Stimulated activated CD4-positive, alpha-beta T cell treated with anti-CD3 and anti-CD28 coated beads, TNF-alpha, amount 100 ng/mL, for 1 hour (primary cell): ENCODE measurements at places on chromosomes 2 and 18.

- DNase-seq = no peak
Measured at GRCh38 chr2:17821535-17822444, 5.5 kb downstream of the MSGN1 start.

- DNase-seq = no peak
Measured at GRCh38 chr18:48065601-48065995, 135.1 kb upstream of the SMAD2 start.

DNA sequence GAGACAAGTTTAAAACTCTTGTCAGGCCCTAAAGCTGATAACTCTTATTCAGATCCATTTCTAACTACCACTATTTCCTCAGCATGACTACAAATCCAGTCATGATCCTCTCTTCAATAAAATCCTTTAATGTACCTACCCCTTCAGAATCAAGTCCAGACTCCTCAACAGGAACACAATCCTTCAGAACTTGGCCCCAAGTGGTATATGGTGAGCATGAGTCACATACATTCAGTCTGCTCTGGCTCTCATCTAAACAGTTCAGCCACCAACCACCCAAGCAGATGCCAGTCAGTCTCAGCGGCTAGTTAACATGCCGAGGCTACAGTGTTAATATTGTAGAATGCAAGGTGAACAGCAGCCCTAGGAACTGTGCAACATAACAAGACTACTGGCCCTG is 9.7 kb downstream of the LMAN2L start:
- DNase-seq = no peak

- DNase-seq = no peak
Measured at GRCh38 chr2:137133225-137133624, 367.9 kb downstream of the THSD7B start.

DNA sequence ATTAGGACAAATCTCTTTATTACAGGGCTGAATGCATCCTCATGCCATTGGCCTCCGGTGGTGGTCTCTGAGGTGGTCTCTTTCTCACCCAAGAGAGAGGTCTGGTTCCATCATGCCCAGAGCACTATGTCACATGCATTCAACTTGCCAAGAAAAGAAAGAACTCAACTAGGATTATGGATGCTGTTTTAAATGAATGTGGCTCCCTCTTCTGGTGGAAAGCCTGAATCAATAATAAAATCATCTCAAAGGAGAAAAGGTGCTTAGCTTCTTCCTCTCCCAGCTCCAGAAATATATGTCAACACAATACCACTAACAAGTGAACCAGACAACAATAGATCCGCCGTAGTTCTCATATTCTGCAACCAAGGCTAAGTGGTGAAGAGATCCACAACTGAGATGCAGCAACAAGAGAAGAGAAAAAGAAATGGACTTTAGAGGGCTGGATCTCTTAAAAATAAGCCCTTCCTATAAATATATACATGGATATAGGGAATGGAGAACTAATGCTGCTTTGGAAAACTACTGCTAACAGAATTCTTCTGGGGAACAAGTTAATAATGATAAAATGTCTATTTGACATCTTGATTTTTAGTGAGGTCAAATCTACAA is 396.8 kb downstream of the NCKAP5 start:
- DNase-seq = no peak

GRCh38 chr18:27206411-27206810 is 21.3 kb upstream of the CHST9 start:
- no peak for DNase-seq

- no peak for DNase-seq
Measured at GRCh38 chr2:1497122-1497611, 83.9 kb downstream of the TPO start.

- no peak for DNase-seq
Measured at GRCh38 chr2:225590932-225591331, 191.4 kb downstream of the NYAP2 start.

DNA sequence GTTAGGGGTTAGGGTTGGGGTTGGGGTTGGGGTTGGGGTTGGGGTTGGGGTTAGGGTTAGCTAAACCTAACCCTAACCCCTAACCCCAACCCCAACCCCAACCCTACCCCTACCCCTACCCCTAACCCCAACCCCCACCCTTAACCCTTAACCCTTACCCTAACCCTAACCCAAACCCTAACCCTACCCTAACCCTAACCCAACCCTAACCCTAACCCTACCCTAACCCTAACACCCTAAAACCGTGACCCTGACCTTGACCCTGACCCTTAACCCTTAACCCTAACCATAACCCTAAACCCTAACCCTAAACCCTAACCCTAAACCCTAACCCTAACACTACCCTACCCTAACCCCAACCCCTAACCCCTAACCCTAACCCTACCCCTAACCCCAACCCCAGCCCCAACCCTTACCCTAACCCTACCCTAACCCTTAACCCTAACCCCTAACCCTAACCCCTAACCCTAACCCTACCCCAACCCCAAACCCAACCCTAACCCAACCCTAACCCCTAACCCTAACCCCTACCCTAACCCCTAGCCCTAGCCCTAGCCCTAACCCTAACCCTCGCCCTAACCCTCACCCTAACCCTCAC is 24.1 kb upstream of the RABL2A start:
- no peak for DNase-seq

DNA sequence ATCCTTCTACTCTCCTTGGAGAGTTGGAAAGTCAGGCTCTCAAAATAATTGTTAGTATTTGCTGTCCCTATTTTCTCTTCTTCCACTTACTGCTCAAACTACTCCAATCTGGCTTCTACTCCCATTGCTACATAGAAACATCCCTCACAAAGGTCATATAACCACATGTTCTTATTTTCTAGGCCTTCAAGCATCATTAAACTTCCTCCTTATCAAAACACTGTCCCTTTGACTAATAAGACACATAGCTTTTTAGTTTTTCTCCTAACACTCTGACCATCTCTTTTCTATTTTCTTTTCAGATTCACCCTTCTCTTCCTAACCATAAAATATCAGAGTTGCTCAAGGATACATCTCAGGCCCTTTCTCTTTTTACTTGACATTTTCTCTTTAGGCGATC is 148.3 kb downstream of the MBD2 start:
- DNase-seq = no peak

- no peak for DNase-seq
Measured at GRCh38 chr2:72627083-72627482, 198.8 kb downstream of the EXOC6B start.

- DNase-seq = no peak
Measured at GRCh38 chr2:99677814-99678213, 188.0 kb upstream of the REV1 start.

- no peak for DNase-seq
Measured at GRCh38 chr2:74632939-74633312, 15.2 kb downstream of the M1AP start.

DNA sequence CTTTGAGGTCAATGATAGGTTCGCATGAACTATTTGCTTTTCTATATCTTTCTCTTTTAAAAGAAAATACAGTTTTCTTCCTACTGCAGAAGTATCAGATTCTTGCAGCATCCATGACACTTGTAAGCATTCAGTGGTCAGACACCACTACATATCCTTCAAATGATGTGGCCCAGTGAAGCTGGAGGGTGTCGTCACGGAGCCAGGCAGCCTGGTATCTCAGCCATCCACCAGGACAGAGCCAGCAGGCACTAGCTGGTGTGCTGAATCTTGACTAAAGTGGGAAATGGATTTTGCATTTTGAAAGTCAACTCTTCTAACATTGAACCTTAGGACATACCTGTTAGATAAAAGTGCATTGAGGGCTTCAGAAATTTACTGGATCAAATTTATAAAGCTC is 5.4 kb downstream of the KLHL14 start:
- no peak for DNase-seq

- no peak for DNase-seq
Measured at GRCh38 chr2:168895771-168896170, 5.3 kb upstream of the G6PC2 start.

DNA sequence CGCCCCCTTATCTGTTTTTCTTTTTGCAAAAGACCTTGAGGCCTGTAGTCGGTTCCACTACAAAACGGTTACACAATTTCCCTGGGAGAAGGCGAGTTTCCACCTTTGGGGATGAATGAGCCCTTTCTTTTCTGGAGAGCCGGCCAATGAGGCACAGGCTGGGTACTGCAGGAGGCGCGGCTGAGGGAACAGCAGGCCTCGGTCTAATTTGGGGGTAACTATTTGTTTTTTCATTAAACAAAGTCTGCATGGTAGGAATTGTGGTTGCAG is 129.2 kb downstream of the MYCN start:
- DNase-seq = no peak

DNA sequence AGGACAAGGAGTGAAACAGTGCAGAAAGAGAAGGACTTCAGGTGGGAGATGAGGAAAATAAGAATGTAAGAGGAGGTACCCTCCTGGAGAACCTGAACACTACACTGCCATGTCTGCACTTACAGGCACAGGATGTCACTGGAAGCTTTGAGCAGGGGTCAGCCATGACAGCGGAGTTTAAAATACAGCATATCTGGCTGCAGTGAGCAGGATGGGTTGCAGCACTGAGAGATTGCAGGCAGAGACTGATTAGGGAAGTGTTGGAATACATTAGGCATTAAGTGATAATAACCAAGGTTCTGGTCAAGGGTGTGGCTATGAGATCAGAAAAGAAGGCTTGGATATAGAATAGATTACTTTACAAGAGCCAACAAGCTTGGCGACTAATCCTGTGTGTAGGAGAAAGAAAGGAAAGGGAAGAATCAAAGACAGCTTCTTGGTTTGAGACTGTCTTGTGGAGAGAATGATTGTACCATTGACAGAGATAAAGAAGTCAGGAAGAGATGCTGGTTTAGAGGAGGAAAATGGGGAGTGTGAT is 171.1 kb upstream of the RBMS1 start:
- no peak for DNase-seq

GRCh38 chr2:187594801-187595200 is 40.6 kb upstream of the TFPI start:
- no peak for DNase-seq

- DNase-seq = no peak
Measured at GRCh38 chr2:231181860-231182512, 16.4 kb upstream of the ARMC9 start.
